ENCODE measurements at places on chromosomes 12 and 14. TPM values are rescaled to one million over a fixed set of nuclear protein-coding genes. Genes with fewer than 3 reads are reported as not detected.

Gene PTGES3
- 242 TPM for polyA plus RNA-seq

Gene KRT79
- polyA plus RNA-seq: not detected

Gene NINJ2
- polyA plus RNA-seq: 6.0 TPM

Gene SNW1
- polyA plus RNA-seq: not detected

Gene DTX3
- 23.0 TPM for polyA plus RNA-seq

Gene GPR65
- polyA plus RNA-seq: 0.47 TPM

Gene KERA
- polyA plus RNA-seq: 26.5 TPM

Gene CEP290
- 26.6 TPM for polyA plus RNA-seq

Gene NT5DC3
- 9.8 TPM for polyA plus RNA-seq

Gene FAM90A1
- 1.4 TPM for polyA plus RNA-seq

Gene ERC1
- 26.3 TPM for polyA plus RNA-seq

Gene KRT77
- 0.04 TPM for polyA plus RNA-seq

Gene FIGNL2
- 2.0 TPM for polyA plus RNA-seq

Gene LTBR
- 33.5 TPM for polyA plus RNA-seq

Gene KLRD1
- polyA plus RNA-seq: 0.61 TPM

Gene ACOT6
- not detected for polyA plus RNA-seq

All from muscle of arm (tissue), 14 donors.